Mammary microvascular endothelial cell (primary cell): ENCODE measurements at places on chromosomes 1 and 21. TPM values are rescaled to one million over a fixed set of nuclear protein-coding genes. Genes with fewer than 3 reads are reported as not detected.

MAP1LC3C gene
- not detected in 2 replicates for total RNA-seq

SHCBP1L gene
- not detected in 2 replicates for total RNA-seq

OR2G6 gene
- total RNA-seq = not detected in 2 replicates

ATAD3C gene
- total RNA-seq = 0.07 TPM in 1 of 2 replicates, not detected in the other

CALML6 gene
- not detected in 2 replicates for total RNA-seq

OLIG1 gene
- total RNA-seq = not detected in 2 replicates

HEYL gene
- 0.05 and 0.07 TPM in 2 replicates for total RNA-seq

ESRRG gene
- total RNA-seq = not detected in 2 replicates

FAM177B gene
- not detected in 2 replicates for total RNA-seq

CSF3R gene
- total RNA-seq = not detected in 2 replicates
